ENCODE measurements at places on chromosomes 1 and 21.

- DNase-seq: peak; percentile 10
Observed at GRCh38 chr1:189693140-189693539, 784.5 kb downstream of the BRINP3 start.

- DNase-seq: no peak
Observed at GRCh38 chr1:23470282-23471070, 13.5 kb downstream of the ASAP3 start.

DNA sequence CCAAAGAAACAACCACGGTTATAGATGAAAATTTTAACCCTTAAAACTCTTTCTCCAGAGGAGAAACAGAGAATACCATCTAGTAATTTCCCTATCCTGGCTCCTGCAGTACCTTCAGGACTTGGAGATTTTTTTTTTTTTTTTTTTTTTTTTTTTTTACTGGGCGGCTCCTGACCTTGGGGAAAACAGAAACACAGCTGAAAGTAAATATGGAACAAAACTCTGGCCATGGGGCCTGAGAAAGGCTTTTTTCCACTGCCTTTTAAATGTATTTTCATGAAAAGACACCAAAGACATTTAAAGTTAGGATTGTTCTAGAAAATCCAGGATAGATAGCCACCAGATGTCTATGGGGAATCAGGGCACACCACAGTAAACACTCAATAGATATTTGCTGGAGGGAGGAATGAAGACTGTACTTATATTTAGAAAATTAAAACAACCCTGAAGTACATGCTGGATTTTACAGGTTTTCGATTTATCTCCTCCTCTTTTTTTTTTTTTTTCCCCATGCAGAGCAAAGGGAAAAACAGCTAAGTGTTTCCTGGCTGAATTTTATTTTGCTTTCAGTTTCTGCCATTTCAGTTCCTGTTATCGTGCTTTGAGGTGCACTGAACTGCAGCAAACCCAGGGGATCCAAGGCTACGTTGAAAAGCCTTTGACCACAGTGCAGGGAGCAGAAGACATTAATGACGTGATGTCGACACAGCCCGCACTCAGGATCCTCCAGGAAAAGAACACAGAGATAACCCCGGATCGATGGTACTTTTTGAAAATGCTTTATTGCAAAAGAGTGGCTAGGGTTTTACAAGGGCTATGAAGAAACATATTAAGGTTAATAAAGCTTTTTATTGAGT is 35.7 kb upstream of the CNN3 start:
- DNase-seq: no peak

GRCh38 chr1:50993645-50994044 is 23.6 kb downstream of the CDKN2C start:
- DNase-seq: no peak

Measured in SK-MEL-5 (cell line).